Liver (tissue), 10 donors: ENCODE measurements at places on chromosomes 7 and 10. TPM values are rescaled to one million over a fixed set of nuclear protein-coding genes. Genes with fewer than 3 reads are reported as not detected.

- DNase-seq = no peak
Observed at GRCh38 chr7:2093215-2093842, 139.4 kb downstream of the MAD1L1 start.

DNA sequence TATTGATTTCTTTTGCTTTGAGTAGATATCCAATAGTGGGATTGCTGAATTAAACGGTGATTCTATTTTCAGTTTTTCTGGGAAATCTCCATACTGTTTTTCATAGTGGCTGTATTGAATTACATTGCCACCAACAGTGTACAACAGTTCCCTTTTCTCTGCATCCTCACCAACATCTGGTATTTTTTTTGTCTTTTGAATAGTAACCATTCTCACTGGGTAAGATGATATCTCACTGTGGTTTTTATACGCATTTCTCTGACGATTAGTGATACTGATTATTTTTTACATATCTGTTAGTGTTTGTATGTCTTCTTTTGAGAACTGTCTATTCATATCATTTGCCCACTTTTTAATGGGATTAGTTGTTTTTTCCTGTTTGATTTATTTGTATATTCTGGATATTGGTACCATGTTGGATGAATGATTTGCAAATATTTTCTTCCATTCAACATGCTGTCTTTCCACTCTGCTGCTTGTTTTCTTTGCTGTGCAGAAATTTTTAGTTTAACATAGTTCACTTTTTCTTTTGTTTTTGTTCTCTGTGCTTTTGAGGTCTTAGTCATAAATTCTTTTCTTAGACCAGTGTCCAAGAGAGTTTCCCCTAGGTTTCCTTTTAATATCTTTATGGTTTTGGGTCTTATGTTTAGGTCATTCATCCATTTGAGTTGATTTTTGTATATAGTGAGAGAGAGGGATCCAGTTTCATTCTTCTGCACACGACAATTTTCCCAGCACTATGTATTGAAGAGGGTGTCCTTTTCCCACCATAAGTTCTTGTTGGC, 584.7 kb downstream of the PHTF2 start:
- no peak for DNase-seq

- DNase-seq = no peak
Observed at GRCh38 chr7:105769901-105770628, 106.3 kb downstream of the ATXN7L1 start.

DNA sequence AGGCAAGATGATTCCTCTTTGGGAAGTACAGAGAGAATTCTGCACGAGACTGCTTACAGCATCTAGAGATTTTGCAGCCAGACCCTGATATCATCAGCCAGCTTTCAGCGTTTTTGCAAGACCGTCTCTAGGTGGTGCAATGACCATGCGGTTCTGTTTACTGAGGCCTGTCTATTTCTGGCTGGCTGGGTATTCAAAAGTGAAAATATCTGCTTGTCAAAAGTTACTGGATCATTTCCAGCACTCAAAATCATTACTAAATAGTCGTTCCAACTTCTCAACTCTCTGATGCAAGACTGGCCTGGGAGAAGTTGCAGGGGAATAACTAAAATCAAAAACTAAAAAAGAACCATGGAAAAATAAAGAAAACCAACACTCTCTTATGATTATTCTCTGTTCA, 240.1 kb downstream of the ELMO1 start:
- DNase-seq = no peak

DNA sequence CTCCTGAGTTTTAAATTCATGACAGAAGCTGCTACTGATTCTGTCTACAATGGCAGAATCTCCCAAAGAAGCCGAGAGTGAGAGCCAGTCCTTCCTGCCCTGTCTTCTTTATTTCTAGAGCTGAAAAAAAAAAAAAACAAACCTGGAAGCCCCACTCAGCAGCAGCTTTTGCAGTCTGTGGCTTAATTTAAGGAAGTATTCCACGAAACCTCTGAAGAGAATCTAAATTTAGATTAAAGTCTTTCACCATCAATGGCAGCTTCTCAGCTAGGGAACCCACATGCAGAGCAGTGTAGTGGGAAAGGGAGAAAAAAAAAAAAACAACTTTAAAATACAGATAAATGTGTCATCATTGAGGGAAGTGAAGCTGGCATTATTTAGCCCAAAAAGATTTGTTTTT, 23.4 kb downstream of the SMURF1 start:
- DNase-seq = no peak

GRCh38 chr7:96303105-96303685, 18.7 kb downstream of the SLC25A13 start:
- DNase-seq = no peak

DNA sequence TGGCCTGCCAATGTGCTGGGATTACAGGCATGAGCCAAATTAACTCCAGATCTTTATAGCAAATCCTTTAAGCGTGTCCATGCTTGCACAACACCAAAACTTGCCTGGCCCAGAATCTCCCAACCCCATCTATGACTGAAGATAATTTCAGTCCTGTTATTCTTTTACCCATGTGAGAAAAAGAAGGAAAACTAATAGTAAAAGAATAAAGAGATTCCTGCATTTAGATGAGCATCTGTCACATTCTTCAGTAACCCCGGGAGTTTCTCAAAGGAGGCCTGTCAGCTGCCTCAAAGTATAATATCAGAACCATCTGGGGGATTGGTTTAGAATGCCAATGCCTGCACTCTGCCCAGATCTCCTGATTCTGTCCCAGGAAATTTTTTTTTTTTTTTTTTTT, 158.1 kb upstream of the KMT2E start:
- no peak for DNase-seq

GRCh38 chr10:3874990-3875841, 90.2 kb upstream of the KLF6 start:
- DNase-seq = no peak

GRCh38 chr7:113044394-113044793, 42.2 kb downstream of the GPR85 start:
- no peak for DNase-seq

- DNase-seq = no peak
Observed at GRCh38 chr10:34131152-34131551, 683.9 kb downstream of the PARD3 start.

DNA sequence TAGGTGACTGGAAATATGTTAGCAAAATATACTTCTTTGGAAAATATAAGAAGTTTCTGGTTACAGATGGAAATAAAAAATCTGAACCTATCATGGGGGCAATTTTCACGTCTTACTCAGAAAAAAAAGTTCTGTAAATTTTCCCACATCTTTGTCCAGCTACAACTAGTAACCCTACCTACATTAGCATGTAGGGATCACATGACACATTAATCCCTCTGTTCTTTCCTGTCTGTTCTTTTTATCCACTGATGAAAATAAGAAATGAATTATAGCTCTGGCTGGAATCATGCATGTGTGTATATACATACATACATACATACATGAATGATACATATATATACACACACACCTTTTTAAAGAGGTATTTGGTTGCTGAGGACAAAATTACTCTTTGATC, 3.6 kb upstream of the FAM53B start:
- DNase-seq = no peak

Gene BTBD16
- polyA plus RNA-seq = 2.8 TPM

Gene TMEM184A
- 11.1 TPM for polyA plus RNA-seq

Gene UPK3B
- polyA plus RNA-seq = 0.38 TPM
